ENCODE measurements at places on chromosomes 2 and 18.

DNA sequence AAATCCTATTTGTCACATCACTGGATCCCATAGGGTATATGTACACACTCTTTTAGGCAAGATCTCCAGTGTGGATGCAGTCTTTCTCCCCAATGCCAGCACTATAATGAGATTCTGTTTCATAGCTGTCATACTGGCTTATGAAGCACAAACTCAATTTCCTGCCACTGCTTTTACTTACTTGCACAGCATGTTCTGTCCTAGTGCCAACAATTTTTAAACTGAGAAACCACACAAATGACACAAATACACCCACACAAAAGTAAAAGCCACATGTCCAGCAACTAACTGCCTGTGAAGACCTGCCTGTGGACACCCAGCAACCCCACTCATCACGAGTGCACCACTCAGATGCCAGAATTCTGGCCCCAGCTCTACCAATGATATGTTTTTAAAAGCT, 29.6 kb upstream of the RNU4ATAC start:
- no peak for DNase-seq

GRCh38 chr2:216279459-216279858, 92.8 kb downstream of the MARCHF4 start:
- DNase-seq: no peak

DNA sequence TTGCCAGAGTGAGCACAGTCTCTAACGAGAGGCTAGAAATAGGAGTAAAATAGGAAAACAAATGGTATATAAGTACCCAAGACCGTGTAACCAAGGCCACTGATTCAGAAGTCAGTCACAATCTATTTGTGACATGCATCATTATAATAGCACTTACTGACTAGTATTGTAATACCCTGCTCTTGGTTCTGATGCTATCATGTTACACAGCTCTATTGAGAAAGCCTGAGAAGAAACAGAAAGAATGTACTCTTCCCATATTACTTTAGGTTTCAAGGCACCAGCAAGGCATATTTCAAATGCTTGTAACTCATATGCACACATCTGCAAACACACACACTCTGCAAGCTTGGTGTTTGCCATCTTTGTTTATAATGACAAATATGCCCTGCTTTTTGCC, 746.4 kb downstream of the SLC4A3 start:
- DNase-seq: no peak

- DNase-seq: no peak
Observed at GRCh38 chr18:54086046-54086802, 138.2 kb downstream of the MBD2 start.

- DNase-seq: no peak
Observed at GRCh38 chr2:221822416-221822815, 250.3 kb upstream of the EPHA4 start.

DNA sequence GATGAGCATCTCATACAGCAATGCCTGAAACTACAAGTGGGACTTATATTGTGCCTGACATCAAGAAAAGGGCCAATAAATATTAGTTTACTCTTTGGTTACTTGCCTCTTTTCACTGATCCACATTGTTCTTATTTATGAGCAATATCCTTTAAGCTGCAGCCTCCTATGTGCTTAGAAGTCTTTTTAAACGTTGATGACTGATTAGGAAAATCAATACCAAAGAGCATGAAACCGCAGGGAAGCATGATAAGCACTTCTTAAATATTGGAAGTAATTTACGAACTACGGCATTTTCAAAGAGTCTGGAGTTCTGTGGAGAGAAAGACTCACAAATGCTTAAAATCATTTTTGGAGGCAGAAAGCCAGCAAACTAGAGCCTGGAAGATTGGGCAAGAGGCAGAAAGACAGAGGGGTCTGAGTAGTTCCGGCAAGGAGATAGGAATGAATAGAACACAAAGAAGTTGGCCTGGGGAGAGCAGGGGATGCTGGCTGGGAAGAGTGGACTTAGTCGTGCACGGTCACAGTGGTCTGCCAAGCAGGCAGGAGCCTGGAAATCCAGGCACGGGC, 122.6 kb upstream of the NOSTRIN start:
- DNase-seq: no peak

GRCh38 chr18:64179556-64180080, 30.7 kb upstream of the LINC00305 start:
- no peak for DNase-seq

DNA sequence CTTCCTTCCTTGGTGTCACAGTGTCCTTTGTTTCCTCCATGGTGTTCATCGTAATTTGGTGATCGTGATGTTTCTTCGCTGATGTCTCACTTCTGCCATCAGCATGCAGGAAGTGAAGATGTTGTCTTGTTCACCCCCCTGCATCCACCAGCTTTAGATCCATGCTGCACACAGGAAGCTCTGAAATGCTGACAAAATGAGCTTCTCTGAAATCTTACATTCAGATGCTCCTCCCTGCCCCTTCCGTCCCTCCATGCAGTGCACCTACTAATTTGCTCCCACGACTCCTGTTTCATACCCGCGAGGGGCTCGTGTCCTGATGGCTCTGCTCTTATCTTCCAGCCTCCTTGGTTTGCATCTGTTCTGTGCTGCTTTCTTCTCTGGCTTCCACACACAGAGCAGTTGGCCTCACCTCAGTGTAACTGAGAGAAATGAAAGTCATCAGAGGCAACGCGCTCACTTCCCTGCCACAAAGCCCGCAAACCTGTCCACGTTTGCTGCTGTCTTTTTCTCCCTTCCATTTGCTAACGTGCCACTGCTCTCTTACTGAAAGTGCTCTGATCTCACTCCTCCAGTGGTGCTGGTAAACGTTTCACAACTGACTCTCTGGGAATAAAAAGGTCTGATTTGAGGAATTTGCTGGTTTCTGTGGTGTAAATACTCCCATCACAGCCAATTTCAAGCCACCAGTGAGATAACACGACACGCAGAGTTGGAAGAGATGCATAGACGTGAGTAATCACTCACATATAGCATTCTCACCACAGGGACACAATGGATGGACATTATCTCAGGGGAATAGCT, 41.0 kb upstream of the MGAT4A start:
- no peak for DNase-seq

GRCh38 chr2:216991563-216991962, 131.7 kb upstream of the TNP1 start:
- no peak for DNase-seq

DNA sequence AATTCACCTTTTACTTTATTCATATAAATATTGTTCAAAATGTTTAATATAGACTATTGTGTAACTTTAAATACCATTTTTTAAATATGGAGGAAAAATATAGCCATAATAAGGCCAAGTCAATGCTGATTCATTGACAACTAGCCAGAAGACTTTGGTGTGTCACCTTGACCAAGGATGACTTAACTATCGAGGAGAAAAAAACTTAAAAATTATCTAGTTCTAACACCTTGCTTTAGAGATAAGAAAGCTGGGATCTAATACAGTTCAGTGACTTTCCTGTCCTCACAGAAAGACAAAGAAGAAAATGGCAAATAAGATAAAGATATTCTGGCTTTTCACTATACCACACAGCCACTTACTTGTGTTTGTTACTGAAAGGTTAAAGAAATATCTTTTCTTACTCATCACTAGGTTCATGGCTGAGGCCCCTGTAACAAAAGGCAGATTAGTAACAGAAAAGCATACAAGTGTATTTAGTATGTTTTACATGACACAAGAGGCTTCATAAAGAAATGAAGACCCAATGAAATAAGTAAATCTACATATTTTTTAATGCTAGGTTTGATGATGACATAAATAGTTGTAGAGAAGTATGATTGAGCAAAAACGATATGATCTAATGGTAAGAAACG, 65.9 kb upstream of the LRRTM1 start:
- DNase-seq: no peak

GRCh38 chr2:30283931-30284565, 52.7 kb downstream of the LBH start:
- DNase-seq: no peak

DNA sequence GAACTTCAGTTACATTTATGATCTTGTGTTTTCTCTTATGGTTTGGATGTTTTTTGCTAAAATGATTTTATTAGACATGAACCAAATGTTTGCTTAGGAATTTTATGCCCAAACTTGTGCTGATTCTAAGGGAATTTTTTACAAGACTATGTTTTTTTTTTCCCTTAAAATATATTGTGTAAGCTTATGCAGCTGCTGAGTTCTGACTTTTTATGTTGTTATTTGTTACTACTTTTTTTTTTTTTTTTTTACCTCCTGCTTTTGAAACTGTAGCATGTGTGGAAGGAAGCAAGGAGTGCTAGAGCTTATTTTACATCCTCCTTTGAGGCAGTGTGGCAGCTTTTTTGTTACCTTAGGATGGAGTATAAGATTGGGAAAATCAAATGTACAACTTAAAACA, 6.0 kb upstream of the DNAH7 start:
- DNase-seq: no peak

GRCh38 chr2:41930807-41931566, 116.8 kb upstream of the PKDCC start:
- DNase-seq: no peak

DNA sequence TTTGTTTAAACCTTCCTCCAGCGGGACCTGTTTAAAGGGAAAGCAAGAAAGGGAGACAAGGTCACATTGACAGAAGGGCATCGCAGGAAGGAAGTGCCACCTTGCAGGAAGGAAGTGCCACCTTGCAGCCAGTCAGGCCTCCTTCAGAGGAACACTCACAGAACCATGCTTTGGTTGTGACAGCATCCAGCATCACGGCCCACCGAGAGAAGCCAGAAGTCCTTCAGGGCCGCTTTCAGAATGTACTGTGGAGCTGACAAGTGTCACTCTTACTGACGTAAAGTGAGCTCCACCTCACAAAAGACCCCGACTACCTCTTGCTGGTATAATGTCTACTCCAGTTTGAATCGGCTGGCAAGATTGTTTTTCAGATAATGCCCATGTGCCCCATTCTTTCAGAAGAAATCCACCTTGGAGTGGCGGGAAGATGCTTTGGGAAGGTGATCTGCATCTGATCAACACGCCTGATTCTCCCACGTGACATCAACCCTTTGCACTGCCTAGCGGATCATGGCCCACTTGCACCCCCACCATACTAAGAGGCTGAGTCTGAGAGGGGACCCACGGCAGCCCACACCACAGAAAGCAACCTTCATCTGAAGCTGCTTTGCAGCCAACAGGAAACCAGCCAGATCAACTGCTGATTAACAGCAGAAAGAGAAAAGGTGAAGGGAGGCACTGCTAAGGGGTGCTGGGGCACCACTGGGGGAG, 99.8 kb downstream of the UXS1 start:
- DNase-seq: no peak

GRCh38 chr2:205701509-205701908, 19.2 kb downstream of the NRP2 start:
- no peak for DNase-seq

- DNase-seq: no peak
Observed at GRCh38 chr18:23173912-23174311, 38.6 kb downstream of the CABLES1 start.

DNA sequence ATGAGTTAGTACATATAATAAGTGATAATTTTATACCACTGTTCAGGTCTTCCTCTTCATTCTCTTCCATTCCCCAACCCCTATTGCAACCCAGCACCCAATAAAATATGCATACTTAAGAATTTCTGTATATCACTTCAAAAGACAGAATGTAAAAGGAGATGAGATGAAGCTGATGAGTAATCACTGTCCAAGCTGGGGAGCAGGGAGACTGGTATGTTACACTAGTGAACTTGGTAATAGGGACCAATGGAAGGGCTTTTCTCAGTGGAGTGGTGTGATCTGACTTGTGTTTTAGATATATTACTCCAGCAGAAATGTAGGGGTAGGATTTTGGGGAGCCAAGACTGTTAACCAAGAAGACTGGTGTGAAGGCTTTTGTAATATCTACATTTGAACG, 18.0 kb upstream of the ARHGAP28 start:
- no peak for DNase-seq

DNA sequence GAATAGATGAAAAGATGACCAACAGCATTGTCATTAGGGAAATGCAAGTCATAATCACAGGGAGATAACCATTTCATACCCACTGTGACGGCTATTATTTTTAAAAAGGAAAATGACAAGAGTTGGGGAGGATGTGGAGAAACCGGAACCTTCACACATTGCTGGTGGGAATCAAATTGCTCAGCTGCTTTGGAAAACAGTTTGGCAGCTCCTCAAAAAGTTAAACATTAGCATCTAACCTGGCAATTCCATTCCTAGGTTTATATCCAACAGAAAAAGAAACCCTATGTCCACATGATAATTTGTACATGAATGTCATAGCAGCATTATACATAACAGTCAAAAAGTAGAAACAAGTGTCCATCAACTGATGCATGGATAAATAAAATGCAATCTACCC, 58.2 kb downstream of the KCNG3 start:
- DNase-seq: no peak

DNA sequence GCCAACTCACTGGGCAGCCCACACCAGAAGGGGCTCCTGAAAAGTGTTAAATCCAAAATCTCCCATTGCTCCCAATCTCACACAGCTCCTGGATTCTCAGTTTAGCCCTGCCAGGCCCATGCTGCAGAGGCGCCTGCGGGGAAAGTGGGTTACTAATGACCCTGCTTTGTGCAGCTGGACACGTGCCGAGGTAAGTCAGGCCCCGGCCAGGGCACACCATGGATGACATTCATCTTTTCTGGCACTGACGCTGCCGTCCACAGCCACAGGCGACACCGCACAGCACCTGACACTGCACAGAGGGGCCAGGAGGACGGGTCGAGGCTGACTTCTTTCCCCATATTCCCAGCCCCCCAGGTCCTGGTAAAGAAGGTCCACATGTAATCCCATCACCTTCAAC, 193.5 kb downstream of the EIPR1 start:
- DNase-seq: no peak

DNA sequence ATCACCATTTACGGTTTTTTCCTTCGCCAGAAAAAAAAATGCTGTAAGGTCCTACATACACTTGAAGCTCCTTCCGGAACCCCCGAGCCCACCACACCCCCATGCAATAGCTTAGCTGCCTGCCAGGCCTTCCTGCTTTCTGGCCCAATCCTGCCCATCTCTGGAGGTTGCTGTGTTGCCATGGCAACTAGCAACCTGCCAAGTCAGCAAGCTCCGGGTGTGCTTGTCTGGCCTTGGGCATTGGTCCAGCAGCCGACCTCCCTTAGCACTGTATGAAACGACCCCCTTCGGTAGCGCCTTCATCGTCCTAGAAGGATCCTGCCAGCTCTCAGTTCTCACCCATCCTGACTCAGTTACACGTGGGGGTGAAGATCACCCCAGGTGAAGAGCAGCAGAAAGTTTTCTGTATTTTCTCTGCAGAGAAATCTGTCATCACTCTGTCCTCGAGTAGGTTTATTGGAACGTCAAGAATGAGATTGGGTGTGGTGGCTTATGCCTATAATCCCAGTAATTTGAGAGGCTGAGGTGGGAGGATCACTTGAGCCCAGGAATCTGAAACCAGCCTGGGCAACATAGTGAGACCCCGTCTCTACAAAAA, 47.4 kb upstream of the MTCL1 start:
- DNase-seq: no peak

All from dorsolateral prefrontal cortex (tissue), 122 donors.